ENCODE measurements at places on chromosomes 5 and 9. TPM values are rescaled to one million over a fixed set of nuclear protein-coding genes. Genes with fewer than 3 reads are reported as not detected.

Gene GCNT1
- total RNA-seq: 4.6 TPM

Gene FOXD4L4
- 0.11 TPM for total RNA-seq

Gene WDR31
- 1.7 TPM for total RNA-seq

DNA sequence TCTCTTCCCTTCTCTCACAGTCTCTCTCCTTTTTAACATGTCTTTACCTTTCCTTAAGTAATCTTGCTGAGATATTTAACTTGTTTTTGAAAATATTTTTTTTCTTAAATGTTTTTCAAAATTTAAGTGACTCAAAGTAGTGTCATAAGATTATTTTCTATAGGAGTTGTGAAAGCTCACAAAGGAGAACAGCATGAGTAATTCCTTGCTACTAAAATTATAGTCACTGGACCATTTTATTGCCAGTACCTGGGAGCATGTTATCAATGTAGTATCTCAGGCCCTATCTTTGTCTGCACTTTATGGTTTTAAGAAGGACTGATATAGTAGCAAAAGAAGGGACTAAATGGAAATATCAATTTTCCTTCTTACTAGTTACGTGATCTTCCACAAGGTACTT is 181.9 kb downstream of the TMEM232 start:
- no peaks in the 10 kb centered on the region for H3K36me3 ChIP-seq
- no peak overlapping the region for H3K4me3 ChIP-seq
- DNase-seq: no peak
- peaks cover 2% of the 10 kb centered on the region for H3K27me3 ChIP-seq

DNA sequence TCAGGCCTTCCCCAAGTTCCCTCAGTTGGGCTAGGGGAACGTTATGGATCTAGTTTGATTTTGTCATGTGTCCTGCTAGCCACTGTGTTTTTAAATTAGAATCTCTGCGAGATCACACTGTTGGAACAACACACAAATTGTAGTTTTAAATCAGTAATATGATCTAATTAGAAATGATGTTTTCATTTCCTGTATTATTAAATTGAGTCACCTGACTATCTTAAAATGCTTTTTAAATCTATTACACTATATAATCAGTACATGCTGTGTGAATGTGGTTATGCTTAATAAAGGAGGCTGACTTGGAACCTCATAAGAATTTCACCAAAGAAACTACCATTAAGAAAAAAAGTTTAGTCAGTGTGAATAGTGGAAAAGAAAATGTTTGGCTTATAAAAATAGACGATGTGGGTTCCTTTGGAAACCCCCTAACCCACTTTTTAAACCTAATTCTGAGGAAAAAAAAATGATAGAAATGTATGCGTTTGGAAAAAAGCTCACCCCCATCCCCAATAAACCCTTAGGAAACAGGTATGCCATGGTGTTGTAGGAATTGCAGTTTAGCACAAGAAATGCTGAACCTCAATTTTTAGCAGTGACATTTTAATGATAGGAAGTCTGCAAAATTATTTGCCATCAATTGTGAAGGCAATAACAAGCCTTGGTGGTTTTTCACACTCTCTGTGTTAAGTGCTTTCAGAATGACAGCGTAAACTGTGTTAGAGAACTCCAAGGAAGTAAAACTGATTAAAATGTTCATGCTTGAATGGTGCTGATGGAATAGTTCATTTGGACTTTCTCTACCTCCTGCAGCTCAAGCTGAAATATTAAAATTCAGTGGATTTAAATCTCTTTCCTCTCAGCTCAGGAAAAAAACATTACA is 59.0 kb downstream of the TLE4 start:
- no peaks in the 10 kb centered on the region for H3K27me3 ChIP-seq
- H3K4me3 ChIP-seq: no peak overlapping the region
- no peak for DNase-seq
- H3K4me1 ChIP-seq: peaks cover 60% of the 10 kb centered on the region

- no peaks in the 10 kb centered on the region for H3K4me1 ChIP-seq
- H3K27me3 ChIP-seq: peaks cover 4% of the 10 kb centered on the region
- no peak overlapping the region for H3K4me3 ChIP-seq
- H3K36me3 ChIP-seq: no peaks in the 10 kb centered on the region
- no peak overlapping the region for H3K27ac ChIP-seq
Observed at GRCh38 chr9:134597041-134597913, 44.3 kb upstream of the COL5A1 start.

GRCh38 chr5:37810311-37810710 is 29.5 kb downstream of the GDNF start:
- no peak for DNase-seq
- no peaks in the 10 kb centered on the region for H3K4me1 ChIP-seq
- no peak overlapping the region for H3K27ac ChIP-seq

- H3K27me3 ChIP-seq: peaks cover 2% of the 10 kb centered on the region
- no peak overlapping the region for H3K4me3 ChIP-seq
- H3K4me1 ChIP-seq: no peaks in the 10 kb centered on the region
- no peak overlapping the region for H3K27ac ChIP-seq
- DNase-seq: no peak
- no peaks in the 10 kb centered on the region for H3K36me3 ChIP-seq
Observed at GRCh38 chr5:68334553-68334886, 119.0 kb downstream of the PIK3R1 start.

DNA sequence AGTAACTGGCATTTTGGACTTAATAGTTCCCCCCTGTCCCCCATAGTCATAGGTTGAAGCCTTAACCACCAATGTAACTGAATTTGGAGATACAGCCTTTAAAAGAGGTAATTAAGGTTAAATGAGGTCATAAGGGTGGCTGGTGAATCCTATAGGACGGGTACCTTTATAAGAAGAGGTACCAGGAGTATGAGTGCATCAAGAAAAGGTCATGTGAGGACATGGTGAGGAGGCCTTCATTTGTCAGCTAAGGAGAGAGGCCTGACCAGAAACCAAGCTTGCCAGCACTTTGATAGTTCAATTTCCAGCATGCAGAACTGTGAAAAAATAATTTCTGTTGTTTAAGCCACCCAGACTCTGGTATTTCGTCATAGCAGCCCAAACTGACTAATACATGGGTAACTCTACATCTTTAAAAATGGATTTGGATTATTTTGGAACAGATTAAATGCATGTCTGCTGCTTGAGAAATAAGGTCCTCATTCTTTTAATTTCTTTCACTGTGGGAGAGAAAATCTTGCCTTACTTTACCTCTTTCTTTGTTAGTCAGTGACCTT is 9.7 kb downstream of the RASA1 start:
- H3K36me3 ChIP-seq: peaks cover 31% of the 10 kb centered on the region
- peak overlapping the region; percentile 63 for H3K27ac ChIP-seq
- H3K27me3 ChIP-seq: no peaks in the 10 kb centered on the region
- H3K4me3 ChIP-seq: no peak overlapping the region
- no peak for DNase-seq

DNA sequence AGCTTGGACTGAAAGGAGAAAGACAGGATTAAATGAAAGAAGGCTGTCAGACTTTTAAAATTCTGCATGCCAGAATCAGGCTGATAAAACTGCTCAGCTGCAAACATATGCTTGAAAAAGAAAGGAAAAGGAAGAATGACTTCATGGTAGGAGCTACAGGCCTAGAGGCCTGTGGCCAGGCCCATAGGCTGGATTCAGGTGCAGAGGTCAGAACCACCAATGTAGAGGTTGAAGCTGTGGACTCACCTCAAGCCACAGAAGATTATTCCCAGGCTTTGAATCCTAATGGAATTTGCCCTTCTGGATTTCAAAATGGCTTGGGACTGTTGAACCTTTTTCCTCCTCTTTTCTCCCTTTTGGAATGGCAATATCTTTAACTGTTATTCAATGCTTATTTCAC is 47.7 kb downstream of the TMEM38B start:
- no peak overlapping the region for H3K4me3 ChIP-seq
- H3K36me3 ChIP-seq: peaks cover 26% of the 10 kb centered on the region
- H3K4me1 ChIP-seq: no peaks in the 10 kb centered on the region
- no peak for DNase-seq
